ENCODE measurements at places on chromosomes 7 and 10.

- DNase-seq: no peak
Observed at GRCh38 chr7:26022982-26023381, 129.0 kb upstream of the NFE2L3 start.

- no peak for DNase-seq
Observed at GRCh38 chr7:142174441-142174840, 62.9 kb downstream of the MGAM2 start.

DNA sequence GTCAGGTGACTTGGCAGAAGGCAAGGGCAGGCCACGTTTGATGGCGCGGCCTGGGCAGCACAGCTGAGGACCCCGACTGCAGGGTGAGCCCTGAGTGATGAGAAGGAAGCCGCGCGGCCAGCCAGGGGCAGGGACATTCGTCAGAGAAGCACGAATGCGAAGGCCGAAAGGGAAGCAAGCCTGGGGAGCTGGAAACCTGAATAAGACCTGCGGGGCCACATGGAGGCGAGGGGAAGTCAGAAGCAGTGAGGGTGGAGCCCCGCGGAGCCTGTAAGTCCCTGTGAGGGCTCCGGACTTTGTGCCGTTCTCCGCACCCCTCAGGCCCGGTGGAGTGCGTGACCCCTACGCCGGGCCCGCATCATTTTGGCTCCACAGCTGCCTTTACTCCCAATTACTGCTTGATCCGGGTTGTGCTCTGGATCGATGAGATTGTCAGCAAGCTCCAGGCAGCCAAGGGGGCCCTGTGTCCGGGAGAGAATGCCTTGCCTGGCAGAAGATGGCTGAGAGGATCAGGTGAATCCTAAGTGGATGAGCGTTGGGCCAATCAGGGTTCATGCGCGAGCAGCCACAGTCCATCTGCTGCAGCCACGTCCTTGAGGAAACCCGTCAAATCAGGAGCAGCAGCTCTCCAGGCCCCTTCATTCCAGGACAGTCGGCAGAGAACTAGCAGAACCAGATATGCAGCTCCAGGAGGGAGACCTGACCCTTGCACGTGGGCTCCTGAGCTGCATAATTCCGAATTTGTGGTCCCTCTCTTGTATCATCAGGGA lies 293.3 kb upstream of the SHH start:
- no peak for DNase-seq

DNA sequence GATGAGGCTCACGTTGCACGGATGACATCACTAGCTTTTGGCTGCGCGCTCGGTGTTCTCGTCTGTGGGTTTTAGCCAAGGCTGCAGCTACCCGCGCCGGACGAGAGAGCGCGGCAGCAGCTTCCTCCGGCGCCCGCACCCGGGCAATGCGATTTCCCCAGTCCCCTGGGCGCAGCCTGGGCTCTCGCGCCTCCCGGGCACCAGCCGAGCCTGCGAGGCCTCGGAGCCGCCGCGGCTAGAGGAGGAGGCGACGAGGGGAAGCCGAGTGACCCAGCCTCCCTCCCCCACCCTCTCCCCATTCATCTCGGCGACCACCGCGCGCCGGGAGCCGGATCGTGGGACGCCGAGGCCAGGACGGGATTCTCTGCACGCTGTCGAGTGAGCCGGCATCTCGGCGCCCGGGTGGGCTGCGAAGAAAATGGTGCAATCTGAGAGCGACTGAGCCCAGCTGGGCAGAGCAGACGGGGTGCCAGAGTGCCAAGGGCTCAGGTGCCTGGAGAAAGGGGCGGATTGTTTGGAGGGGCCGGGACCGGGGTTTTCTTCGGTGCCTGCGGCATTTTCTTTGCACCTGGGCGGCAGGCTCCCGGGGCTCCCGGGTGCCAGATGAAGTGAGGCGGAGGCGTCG lies 1.2 kb upstream of the TMEM178B start:
- no peak for DNase-seq

- DNase-seq: no peak
Observed at GRCh38 chr10:593421-593820, 96.0 kb downstream of the DIP2C start.

DNA sequence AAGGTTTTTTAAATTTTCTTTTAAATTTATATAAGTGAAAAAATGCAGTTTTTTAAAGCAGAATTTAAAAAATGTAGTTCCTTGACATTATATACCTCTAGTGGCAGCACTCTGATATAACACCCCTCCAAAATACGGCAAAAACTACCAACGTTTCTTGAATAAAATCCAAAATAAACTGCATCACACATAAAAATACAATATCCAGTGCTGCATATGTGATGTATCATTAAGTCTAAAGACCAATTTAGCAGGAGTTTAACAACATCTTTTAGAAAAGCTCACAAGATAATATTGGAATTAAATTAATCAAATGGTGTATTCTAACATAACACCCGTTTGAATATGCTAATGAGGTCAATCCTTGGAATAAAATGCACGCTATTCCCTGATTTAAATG lies 1.4 kb downstream of the TCERG1L start:
- no peak for DNase-seq

- DNase-seq: no peak
Observed at GRCh38 chr10:62381385-62382102, 7.4 kb downstream of the ZNF365 start.

DNA sequence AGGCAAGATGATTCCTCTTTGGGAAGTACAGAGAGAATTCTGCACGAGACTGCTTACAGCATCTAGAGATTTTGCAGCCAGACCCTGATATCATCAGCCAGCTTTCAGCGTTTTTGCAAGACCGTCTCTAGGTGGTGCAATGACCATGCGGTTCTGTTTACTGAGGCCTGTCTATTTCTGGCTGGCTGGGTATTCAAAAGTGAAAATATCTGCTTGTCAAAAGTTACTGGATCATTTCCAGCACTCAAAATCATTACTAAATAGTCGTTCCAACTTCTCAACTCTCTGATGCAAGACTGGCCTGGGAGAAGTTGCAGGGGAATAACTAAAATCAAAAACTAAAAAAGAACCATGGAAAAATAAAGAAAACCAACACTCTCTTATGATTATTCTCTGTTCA lies 240.1 kb downstream of the ELMO1 start:
- peak; percentile 55 for DNase-seq

GRCh38 chr10:37314862-37315261 lies 189.5 kb downstream of the ANKRD30A start:
- DNase-seq: no peak

- no peak for DNase-seq
Observed at GRCh38 chr7:77788327-77788902, 9.8 kb downstream of the TMEM60 start.

- no peak for DNase-seq
Observed at GRCh38 chr7:65001291-65001814, 5.1 kb downstream of the ERV3-1 start.

DNA sequence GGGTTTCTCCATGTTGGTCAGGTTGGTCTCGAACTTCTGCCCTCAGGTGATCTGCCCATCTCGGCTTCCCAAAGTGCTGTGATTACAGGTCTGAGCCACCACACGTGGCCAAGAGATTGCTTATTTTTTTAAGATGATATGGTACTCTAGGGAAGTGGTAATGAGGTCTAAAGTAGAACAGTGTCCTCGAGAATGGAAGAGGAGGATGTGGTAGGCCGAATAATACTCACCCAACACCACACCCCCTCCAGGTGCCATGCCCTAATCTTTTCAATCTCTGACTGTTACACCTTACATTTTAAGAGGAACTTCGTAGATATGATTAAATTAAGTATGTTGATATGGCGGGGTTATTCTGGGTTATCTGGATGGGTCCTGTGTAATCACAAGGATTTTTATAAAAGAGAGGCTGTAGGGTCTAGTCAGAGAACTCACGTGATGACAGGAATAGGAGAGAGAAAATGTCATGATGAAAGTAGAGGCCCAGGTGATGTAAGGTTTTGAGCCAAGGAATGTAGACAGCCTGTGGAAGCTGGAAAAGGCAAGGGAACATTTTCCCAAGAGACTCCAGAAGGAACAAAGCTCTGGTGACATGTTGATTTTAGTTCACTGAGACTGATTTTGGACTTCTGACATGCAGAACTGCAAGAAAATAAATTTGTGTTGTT lies 29.5 kb downstream of the CDK13 start:
- no peak for DNase-seq

- DNase-seq: no peak
Observed at GRCh38 chr7:66747385-66747784, 6.9 kb downstream of the RABGEF1 start.

DNA sequence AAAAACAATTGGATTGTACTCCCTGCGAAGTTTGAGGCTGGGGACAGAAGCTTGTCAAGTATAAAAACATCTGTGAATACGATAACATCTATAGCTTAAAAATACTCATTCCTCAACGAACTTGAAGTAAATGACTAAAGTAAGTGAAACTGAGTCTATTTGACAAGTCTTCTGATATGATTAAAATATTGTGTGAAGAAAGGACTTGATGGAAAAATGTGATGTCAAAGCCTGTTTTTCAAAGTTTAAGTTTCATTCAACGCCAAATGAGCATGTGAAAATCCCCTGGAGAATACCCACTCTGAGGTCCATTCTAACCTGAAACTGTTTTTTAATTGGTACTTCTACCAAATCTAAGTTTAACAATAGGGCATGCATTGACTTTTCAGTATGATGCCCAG lies 122.3 kb upstream of the MDFIC start:
- no peak for DNase-seq

DNA sequence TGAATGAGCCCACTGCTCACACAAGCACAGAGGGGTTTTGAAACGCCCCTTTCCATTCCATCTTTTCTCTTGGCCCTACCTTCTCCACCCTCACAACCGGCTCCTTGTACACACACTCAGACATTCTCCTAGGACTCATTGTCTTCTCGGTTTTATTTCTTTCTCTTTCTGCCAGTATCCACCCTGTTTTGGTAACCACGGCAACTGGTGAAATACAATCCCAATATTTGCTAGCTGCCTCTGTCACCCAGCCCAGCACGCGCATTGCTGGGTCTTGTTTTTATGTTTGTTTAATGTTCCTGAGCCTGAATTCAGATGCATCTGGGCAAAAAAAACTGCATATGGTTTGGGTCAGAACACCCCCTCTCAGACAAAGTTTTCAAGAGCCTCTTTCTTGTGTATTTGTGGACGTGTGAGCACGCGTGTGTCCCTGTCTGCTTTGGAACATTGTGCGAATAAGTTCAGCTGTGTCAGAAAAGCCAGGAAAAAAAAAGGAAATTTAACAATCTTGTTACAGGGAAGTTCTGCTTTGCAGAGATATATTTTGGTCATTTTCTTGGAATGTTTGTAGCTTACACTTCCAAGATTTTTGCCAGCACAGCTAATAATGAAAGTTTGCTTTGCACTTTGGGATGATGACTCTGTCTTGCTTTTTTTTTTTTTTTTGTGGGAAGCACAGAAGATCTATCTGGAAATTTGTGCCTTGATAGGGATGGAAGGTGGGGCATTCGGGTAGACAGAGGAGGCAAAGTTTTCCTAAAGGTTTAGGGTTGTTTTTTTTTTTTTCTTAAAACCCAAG lies 225.9 kb downstream of the TRIL start:
- no peak for DNase-seq

GRCh38 chr10:71737001-71737833 lies 17.6 kb upstream of the C10orf105 start:
- no peak for DNase-seq

GRCh38 chr10:29702273-29703164 lies 67.7 kb upstream of the SVIL start:
- no peak for DNase-seq

DNA sequence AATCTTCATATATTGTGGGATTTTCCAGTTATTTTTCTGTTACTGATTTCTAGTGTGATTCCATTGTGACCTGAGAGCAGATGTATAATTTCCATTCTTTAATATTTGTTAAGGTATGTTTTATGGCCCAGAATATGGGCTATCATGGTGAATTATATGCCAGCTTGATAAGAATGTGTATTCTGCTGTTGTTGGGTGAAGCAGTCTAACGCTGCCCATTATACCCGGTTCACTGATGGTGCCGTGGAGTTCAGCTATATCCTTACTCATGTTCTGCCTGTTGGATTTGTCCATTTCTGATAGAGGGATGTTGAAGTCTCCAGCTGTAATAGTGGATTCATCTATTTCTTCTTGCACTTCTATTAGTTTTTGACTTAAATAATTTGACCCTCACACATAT lies 41.7 kb downstream of the DYNC2I1 start:
- no peak for DNase-seq

DNA sequence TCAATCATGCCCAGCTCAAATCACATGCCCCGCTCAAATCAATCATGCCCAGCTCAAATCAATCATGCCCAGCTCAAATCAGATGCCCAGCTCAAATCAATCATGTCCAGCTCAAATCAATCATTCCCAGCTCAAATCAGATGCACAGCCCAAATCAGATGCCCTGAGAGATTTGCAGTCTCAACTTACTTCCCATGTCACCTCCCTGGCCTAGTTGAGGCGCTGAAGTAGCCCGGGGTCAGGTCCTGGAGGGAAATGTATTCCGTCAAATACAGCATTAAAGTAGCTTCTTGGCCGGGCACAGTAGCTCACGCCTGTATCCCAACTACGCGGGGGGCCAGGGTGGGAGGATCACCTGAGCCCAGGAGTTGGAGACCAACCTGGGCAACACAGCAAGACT lies 15.7 kb upstream of the PRKAR1B start:
- DNase-seq: no peak

- no peak for DNase-seq
Observed at GRCh38 chr10:131646551-131647525, 254.0 kb upstream of the PPP2R2D start.

GRCh38 chr10:24824536-24824935 lies 100.8 kb upstream of the ARHGAP21 start:
- no peak for DNase-seq

- no peak for DNase-seq
Observed at GRCh38 chr10:118792526-118792925, 37.8 kb upstream of the CACUL1 start.

GRCh38 chr10:118971876-118972275 lies 57.6 kb upstream of the NANOS1 start:
- no peak for DNase-seq
